ENCODE measurements at places on chromosomes 13 and 19.
A peak's percentile ranks its signal among the peaks of the same experiment; 100 is the strongest.

DNA sequence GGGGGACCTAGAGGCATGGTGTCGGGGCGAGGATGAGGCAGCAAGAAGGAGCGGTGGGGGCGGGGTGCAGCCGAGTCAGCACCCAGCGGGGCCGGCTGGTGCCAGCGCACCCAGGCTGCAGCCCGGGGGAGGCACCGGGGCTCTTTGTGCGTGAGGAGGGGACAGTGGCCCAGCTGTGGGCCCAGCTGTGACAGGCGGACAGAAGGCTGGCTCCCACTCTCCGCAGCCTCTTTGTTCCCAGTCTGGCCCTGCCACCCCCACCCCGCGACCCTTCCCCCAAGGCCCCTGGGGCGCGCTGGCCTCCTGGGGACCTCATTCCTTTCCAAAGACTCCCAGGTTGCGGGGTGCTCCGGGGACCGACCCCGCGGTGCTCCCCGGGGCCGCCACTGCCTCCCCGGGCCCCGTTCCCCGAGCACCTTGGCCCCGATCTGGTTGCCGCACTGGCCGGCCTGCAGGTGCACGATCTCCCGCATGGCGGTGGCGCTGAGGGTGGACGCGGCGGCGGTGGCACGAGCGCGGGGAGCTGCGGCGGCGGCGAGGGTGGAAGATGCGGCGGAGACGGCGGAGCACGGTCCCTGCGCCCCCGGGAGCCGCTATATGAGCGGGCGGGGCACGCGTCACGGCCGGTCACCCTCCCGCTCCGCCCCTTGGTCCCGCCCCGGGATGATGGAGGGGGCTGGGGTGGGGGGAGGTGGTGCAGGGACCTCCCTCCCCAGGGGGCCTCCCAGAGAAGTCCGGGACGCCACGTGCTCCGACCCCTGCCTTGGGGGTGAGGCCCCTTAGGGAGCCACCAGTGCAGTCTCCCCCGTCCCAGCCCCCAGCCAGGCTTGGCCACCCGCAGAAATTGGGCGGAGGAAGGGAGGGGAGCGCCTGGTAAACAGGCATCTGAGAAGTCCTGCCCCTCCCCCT is at the start of gene TUBB4A:
TUBB4A (minus strand) TSS at position 570 of the 909 bp plus-strand sequence; CDS start at position 473, 97 bp downstream.
- no peak for DNase-seq

DNA sequence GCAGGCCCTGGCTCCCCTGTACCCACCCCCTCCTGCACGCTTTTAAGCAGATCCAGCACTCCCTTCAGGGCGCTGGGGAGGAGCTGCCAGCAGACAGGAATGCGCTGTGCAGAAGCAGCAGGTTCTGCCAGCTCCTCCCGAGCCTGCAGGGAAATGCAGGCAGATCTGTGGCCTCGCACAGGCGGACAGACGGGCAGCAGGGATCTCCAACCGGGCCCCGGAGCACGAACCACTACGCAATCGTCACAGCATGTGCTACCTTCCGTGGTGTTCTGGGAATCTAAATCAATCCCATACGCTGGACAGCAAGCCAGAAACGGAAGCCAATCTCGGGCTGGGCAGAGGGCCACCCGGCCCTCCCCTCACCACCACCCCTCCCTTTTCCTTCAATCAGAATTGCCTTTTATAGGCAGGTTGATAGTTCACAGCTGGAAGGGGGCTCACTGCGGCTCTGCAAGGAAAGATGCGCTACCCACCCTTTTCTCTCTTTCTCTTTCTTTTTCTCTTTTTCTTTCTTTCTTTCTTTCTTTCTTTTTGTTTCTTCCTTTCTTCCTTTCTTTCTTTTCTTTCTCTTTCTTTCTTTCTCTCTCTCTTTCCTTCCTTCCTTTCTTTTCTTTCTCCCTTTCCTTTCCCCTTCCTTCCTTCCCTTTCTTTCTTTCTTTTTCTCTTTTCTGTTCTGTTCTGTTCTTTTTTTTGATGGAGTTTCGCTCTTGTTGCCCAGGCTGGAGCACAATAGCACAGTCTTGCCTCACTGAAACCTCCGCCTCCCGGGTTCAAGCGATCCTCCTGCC is 99.9 kb downstream of the GNG7 start:
- DNase-seq = peak; percentile 84

DNA sequence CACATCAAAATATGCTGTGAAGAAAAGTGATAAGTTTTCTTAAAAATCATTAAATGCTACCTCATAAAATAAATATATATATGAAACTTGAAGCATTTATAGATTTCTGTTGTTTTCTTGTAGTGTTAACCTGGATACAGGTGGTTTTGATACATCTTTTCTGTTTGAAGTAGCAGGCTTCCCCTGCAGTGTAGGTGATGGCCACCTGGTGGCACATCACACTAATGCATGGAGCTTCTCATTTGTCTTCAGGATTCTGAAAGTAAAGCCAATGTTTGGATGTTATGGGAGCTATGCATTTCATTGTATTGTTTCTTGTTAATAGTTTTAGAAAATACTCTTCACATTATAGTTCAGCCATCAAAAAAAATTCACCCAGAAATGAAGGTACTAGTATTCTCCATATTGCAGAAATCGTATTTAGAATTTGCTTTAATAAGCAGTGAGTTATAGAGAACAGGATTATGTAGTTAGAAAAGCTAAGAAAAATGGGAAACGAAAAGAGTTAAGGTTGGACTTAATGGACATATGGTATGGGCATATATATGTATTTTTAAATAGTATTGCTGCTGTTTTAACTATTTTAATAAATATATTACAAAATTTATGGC is 18.7 kb downstream of the GPR180 start:
- DNase-seq = no peak

DNA sequence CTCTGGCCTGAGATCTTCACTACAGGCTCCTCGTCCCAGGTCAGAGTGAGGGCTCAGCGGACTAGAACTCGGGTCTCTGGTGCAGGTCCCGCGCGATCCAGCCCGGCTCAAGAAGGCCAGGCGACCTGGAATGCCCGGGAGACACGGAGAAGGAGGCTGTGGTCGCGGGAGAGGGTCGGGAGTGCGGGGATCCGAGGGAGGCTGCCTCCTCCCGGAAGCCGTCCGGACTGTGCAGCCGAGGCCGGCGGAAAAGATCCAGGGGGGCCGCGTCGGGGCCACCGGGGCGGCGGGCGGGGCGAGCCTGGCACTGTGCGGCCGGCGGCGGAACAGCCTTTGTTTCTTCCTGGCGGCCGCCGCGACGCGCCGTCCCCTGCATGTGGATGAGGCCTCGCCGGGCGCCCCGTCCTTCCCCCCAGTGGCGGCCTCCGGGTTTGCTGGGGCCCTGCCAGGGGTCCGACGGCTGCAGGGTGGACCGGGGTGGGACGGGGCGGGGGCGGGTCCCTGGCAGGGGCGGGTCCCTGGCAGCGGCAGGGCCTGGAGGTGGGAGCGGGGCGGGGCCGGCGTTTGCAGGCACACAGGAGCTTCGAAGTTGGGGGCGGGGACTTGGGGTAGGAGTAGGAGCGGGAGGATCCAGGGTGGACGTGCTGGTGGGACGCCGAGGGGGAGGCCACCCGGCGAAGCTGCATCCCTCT is 1.0 kb upstream of the SLC7A10 start:
- no peak for DNase-seq

DNA sequence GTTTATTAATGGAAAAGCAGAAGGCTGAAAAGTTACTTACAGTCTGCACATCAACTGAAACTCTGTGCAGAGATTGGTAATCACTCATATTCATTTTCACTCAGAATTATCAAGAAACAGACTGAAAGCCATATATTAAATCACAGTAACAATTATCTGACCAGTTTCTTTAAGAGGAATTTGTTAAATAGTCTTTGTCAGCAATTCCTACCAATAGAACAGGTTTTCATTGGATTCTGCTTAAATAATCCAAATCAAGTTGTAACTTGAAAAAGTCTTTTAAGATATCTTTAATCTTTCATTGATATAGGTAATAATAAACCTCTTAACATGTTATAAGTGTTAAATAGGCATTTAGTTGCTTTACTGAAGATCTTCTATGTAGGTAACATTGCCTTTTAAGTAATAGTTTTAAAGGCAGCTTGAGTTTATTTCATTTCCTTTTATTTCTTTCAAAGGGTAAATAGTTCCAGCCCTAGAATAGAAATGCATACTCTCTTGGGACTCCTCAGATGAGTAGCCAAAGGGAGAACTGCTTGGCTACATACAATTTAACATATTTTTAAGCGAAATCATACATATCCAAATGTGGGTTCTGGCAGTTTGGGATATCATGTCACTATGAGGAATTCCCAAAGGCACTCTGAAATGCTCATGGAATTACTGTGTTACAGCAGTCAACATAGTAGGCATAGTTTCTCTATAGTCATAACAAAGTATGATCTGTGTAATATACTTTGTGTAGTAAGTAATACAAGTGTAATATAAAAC is 326.0 kb upstream of the SPRY2 start:
- no peak for DNase-seq

DNA sequence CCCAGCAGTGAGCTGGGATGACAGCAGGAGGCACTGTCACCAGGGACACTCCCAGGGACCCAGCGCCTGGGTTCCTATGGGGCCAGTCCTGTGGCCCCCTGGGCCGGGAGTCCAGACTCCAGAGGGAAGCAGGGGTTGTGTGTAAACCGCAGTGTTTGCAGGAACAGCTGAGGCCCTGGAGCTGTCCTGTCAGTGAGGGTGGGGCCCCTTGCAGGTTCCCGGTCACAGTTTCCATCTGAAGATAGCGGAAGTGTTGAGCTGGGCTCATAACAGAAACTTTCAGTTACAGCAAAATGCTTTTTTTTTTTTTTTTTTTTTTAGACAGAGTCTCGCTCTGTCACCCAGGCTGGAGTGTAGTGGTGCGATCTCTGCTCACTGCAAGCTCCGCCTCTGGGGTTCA is 17.7 kb upstream of the CSNK1G2 start:
- DNase-seq = no peak

DNA sequence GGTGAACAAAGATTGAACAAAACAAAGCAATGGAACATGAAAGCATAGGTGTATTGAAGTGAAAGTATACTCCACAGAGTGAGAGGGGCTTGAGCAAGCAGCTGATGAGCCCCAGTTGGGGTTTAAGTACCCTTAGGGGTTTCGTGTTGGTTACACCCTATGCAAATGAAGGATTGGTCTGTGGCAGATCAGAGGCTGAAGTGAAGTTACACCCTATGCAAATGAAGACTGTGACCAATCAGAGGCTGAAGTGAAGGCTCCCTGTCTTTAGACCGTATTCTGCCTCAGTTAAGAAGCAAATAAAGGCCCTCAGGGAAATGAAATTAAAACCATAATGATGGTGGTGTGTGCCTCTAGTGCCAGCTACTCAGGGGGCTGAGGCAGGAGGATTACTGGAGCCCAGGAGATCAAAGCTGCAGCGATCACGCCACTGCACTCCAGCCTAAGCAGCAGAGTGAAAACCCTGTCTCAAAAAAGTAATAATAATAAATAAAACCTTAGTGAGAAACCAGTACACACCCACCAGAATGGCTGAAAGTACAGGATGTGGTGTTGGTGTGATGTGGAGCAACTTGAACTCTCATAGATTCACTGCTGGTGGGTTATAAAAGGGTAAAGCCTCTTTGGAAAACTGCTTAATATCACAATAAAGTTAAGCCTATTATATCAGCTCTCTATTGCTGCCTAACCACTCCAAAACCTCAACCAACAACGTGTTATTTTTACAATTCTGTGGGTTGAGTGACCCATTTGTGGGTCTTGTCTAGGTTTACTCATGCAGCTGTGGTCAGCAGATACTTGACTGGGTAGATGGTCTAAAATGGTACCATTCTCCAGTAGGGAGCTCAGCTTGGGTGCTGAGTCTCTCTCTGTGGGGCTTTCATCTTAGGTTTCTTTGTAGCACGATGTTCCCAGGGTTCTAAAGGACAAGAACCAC is 12.8 kb upstream of the UPF3A start:
- DNase-seq = no peak

DNA sequence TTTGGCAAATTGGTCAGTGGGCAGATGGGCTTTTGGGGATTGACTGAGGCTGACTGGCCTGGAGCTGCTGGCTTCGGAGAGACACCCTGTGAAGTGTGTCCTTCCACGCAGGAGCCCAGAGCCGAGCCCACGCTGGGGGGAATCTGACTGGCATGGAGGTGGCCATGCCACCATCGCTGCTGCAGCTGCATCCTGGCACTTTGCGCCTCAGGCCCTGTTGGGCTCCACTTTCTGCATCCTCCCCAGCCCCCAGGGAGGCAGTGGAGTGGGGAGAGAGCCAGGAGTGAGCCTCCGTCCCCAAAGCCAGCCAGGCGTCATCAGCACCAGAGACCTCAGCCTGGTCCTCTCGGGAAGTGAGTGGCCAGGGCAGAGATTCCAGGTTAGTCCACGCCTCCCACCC is 17.0 kb upstream of the NCCRP1 start:
- no peak for DNase-seq

- no peak for DNase-seq
Observed at GRCh38 chr19:15062036-15062435, 12.8 kb downstream of the CASP14 start.

DNA sequence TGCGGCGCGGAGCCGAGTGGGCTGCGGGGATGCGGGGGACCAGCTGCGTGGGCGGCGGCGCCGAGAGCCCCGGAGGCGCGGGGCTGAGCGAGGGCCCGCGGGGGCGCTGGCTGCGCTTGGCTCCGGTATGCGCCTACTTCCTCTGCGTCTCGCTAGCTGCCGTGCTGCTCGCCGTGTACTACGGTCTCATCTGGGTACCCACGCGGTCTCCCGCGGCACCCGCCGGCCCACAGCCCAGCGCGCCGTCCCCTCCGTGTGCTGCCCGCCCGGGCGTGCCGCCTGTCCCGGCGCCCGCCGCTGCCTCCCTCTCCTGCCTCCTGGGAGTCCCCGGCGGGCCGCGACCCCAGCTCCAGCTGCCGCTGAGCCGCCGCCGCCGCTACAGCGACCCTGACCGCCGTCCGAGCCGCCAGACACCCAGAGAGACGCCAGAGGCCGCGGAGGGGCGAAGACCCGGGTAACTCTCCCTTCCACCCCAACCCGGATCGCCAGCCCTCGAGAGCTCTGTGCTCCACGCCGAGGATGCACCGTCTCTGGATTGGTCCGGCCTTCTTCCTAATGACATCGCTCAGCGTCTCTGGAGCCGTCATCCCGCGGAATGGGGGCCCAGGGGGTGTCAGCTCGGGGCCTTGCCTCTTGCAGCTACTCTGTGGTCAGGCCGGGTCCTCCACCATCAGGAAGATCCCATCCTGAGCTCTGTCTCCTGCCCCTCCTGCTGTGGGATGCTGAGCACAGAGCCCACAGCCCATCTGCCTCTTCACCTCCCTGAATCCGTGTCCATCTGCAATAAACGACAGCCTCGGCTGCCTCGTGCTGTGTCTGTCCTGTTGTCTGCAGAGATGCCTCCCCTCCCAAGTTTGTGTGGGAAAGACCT is 441 bp downstream of the INAFM1 start:
- DNase-seq = peak; percentile 74

DNA sequence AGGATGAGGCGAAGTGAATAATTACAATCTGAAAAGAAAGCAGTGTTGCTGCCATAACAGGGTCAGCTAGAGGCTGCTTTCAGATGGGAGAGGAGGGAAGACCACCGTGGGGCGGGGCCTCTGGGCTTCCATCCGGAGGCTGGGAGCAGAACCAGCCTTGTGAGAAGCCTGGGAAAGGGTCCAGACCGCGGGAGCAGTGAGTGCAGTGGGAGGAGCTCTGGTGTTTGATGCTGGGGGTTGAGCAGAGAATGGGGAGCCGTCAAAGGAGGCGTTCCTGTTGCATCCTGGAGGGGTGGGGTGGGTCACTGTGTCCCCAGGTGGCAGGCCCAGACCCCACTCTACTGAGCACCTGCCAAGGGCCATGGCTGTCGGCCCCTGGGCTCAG is 18.1 kb downstream of the NKPD1 start:
- no peak for DNase-seq

GRCh38 chr19:18090545-18091216 is 3.9 kb upstream of the IL12RB1 start:
- DNase-seq = no peak

- no peak for DNase-seq
Observed at GRCh38 chr13:101474419-101474957, 22.0 kb downstream of the ITGBL1 start.
